GM23248 (cell line): ENCODE measurements at places on chromosomes 7 and 10. TPM values are rescaled to one million over a fixed set of nuclear protein-coding genes. Genes with fewer than 3 reads are reported as not detected.

GRCh38 chr7:68313806-68314205 lies 1284.5 kb upstream of the AUTS2 start:
- H3K27me3 ChIP-seq: no peaks in the 10 kb centered on the region
- DNase-seq: no peak
- H3K36me3 ChIP-seq: no peaks in the 10 kb centered on the region
- H3K27ac ChIP-seq: no peak overlapping the region
- H3K4me1 ChIP-seq: no peaks in the 10 kb centered on the region
- no peak overlapping the region for H3K4me3 ChIP-seq

DNA sequence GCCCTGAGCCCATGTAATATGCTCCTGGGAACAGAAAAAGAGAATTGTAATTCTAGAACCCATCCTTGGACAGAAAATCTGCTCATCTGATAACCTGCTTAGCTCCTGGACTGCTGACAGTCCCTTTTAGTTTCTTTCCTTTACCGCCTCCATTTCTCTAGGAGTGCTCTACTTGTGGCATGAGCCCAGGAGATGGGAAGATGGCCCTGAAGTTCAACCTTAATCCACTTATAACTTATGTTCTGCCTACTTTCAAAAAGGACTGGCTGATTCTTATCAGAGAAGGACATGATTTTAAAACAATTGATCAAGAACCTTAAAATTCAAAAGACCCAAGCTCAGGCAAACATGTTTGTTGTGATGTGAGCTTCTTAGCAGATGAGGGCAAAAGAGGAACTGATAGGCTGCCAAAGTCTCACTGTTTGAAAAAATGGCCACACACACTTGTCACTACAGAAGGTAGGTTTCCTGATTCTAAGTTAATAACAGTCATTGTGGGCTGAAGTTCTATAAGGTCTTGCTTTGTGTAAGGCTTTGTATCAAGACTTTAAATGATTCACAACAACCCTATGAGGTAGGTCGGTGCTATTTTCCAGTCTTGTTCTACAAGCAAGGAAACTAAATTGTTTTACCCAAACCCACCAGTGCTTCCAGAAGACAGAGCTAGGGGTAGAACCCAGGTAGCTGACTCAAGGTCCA lies 94.3 kb upstream of the AFAP1L2 start:
- no peaks in the 10 kb centered on the region; the same call in 1 of the 2 replicates for H3K27me3 ChIP-seq
- no peak for DNase-seq
- no peaks in the 10 kb centered on the region for H3K36me3 ChIP-seq
- no peaks in the 10 kb centered on the region for H3K4me1 ChIP-seq

DNA sequence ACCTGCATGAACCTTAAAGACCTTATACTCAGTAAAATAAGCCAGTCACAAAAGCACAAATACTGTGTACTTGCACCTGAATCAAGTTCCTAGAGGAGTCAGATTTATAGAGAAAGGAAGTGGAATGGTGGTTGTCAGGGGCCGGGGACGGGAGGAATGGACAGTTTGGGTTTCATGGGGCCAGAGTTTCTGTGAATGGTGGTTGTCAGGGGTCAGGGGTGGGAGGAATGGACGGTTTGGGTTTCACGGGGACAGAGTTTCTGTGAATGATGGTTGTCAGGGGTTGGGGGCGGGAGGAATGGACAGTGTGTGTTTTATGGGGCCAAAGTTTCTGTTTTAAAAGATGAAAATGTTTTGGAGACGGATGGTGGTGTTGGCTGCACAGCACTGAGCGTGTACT lies 260.0 kb upstream of the MKI67 start:
- DNase-seq: no peak
- H3K27me3 ChIP-seq: no peaks in the 10 kb centered on the region
- no peaks in the 10 kb centered on the region for H3K4me1 ChIP-seq
- no peaks in the 10 kb centered on the region for H3K36me3 ChIP-seq
- H3K4me3 ChIP-seq: no peak overlapping the region
- H3K27ac ChIP-seq: no peak overlapping the region

DNA sequence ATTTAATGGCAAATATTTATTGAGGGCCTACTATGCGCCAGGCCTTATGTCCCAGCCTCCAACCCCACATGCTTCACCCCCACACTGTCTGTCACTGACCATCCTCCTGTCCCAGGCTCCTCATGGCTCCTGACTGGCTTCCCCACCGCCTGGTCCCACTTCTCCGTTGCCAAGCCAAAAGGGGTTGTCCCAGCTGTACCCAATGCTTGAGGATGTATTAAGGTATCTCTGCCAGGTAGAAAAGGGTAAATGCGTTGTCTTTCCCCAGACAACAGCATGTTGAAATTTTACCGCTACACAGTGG lies 168.8 kb upstream of the FRMD4A start:
- H3K27ac ChIP-seq: no peak overlapping the region
- no peaks in the 10 kb centered on the region; the same call in 1 of the 2 replicates for H3K27me3 ChIP-seq
- no peaks in the 10 kb centered on the region for H3K4me1 ChIP-seq
- no peaks in the 10 kb centered on the region for H3K36me3 ChIP-seq

- 0 out of 2 replicates have a peak, but pooled peaks cover 7% of the 10 kb centered on the region for H3K36me3 ChIP-seq
- no peaks in the 10 kb centered on the region for H3K27me3 ChIP-seq
- no peak overlapping the region for H3K27ac ChIP-seq
- peak; percentile 78 for DNase-seq
Observed at GRCh38 chr10:44384601-44385025, 284 bp downstream of the CXCL12 start.

DNA sequence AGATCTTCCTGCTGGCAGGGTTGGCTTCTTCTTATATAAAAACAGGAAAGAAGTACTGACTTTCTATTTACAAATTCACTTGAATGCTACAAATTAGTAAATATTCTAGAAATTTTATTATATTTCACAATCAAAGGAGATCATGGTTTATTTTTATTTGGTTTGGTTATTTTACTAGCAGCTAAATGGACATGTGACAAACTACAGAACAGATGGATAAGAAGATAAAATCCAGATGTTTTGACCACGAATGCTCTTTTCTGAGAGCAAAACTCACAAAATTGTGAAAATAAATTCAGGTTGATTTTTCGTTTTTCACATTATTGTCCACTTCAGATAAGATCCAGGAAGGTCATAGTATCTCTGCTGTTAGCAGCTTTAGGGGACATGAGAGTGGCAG lies 55.4 kb downstream of the CACNA2D1 start:
- no peaks in the 10 kb centered on the region for H3K27me3 ChIP-seq
- H3K36me3 ChIP-seq: no peaks in the 10 kb centered on the region
- H3K4me3 ChIP-seq: no peak overlapping the region
- no peak for DNase-seq

GRCh38 chr7:155983176-155983815 lies 171.0 kb upstream of the SHH start:
- H3K4me1 ChIP-seq: no peaks in the 10 kb centered on the region
- H3K4me3 ChIP-seq: no peak overlapping the region
- DNase-seq: no peak
- no peak overlapping the region for H3K27ac ChIP-seq
- H3K36me3 ChIP-seq: no peaks in the 10 kb centered on the region
- no peaks in the 10 kb centered on the region for H3K27me3 ChIP-seq

DNA sequence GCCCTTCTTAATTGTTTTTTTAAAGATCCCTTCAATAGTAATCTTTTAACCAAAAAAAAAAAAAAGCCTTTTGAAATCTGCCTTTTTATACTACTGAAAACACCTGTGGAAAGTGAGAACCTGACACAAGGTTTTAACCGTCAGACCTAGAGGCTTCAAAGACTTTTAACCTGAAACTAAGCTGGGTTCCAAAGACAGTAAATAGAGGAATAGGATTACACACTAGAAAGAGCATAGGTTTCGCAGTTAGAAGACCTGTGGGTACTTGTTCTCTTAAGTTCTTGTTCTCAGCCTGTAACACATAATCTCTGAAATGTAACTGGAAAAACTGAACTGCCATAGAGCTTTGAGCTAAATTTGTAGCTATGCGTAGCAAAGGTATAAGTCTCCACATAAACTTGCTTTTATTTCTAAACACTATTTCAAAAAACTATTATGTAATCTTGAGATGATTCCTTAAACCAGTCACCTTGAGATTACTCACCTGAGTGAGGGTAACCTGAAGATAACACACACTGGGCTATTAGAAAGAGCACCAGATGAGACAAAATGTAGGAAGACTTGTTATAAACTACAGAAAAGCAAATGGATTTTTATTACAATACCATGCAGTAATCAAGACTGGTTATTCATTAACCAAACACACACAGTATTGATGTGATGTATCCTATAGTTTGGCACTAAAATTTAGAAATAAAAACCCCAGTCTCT lies 196.6 kb upstream of the FRMD4A start:
- H3K4me1 ChIP-seq: no peaks in the 10 kb centered on the region
- H3K4me3 ChIP-seq: no peak overlapping the region
- DNase-seq: no peak
- H3K27me3 ChIP-seq: no peaks in the 10 kb centered on the region
- H3K27ac ChIP-seq: no peak overlapping the region

DNA sequence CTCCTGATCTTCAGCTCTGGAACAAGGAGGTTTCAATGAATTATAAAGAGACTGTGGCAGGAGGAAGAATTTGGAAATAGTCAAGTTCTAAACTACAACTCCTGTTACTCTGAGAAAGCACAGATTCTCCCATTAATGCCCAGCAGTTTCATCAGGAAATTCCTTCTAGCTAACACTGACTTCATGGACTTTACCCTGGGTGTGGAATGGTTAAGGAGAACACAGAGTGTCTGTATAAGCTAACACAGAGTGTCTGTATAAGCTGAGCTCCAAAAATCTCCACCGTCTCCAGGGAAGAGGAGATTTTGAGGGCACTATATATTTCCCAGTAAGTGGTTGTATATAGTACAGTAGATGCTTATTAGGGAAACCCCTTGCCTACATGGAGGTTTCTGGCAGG lies 675.5 kb downstream of the XPNPEP1 start:
- no peak for DNase-seq
- no peak overlapping the region for H3K4me3 ChIP-seq
- H3K27me3 ChIP-seq: no peaks in the 10 kb centered on the region
- H3K4me1 ChIP-seq: no peaks in the 10 kb centered on the region
- H3K27ac ChIP-seq: no peak overlapping the region
- no peaks in the 10 kb centered on the region for H3K36me3 ChIP-seq

GRCh38 chr7:129671266-129671665 lies 59.7 kb downstream of the NRF1 start:
- H3K27me3 ChIP-seq: no peaks in the 10 kb centered on the region
- H3K36me3 ChIP-seq: peaks cover 21% of the 10 kb centered on the region; the same call in 1 of the 2 replicates
- no peak for DNase-seq
- H3K4me1 ChIP-seq: no peaks in the 10 kb centered on the region
- H3K27ac ChIP-seq: no peak overlapping the region

DNA sequence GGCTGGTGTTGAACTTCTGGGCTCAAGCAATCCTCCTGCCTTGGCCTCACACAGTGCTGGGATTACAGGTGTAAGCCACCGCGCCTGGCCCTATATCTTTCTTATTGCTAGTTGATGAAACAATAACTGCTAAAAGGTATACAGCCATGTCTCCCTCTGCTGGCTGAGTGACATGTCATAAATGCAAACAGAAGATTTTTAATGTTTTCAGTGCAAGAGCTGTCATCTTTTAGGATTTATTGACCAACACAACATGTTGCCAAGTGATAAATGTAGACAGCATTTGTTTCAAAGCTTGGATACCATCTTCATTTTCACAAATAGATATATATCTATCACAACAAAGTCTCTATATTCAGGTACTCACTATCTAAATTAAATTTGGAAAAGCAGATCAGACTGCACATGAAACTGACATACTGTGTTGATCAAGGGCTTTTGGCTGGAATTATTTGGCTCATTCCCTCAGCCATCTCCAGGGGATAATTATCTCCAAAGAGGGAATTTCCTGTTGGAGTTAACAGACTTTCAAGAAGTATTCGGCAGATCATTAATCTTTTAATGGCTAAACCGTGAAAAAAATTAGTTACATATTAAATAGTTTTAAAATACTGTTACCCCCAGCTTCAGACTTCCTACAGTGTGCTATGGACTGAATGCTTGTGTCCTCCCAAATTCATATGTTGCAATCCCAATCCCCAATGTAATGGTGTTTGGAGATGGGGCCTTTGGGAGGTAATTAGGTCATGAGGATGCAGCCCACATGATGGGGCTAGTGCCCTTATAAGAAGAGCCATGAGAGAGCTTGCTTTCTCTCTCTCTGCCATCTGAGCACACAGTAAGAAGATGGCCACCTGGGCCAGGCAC lies 41.3 kb upstream of the SRPK2 start:
- DNase-seq: peak; percentile 57
- no peaks in the 10 kb centered on the region for H3K27me3 ChIP-seq
- H3K27ac ChIP-seq: no peak overlapping the region
- H3K4me3 ChIP-seq: no peak overlapping the region
- no peaks in the 10 kb centered on the region for H3K4me1 ChIP-seq

DNA sequence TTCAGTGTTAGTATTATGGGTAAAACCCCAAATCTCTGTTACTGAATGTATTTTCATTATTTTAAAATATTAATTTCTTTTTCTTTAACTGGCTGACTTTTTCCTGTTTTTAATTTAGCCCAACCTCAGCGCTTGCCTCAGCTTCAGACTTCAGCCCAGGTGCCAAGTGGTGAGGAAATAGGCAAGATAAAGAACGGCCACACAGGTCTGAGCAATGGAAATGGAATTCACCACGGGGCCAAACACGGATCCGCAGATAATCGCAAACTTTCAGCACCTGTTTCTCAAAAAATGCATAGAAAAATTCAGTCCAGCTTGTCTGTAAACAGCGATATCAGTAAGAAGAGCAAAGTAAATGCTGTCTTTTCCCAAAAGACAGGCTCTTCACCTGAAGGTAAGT lies 57.5 kb downstream of the MDFIC start:
- H3K4me1 ChIP-seq: peaks cover 5% of the 10 kb centered on the region
- no peaks in the 10 kb centered on the region for H3K27me3 ChIP-seq
- no peak overlapping the region for H3K27ac ChIP-seq
- no peak for DNase-seq
- peaks cover 5% of the 10 kb centered on the region for H3K36me3 ChIP-seq

GRCh38 chr10:77574438-77574837 lies 63.2 kb downstream of the KCNMA1 start:
- no peaks in the 10 kb centered on the region for H3K4me1 ChIP-seq
- H3K4me3 ChIP-seq: no peak overlapping the region
- H3K27ac ChIP-seq: no peak overlapping the region
- H3K36me3 ChIP-seq: no peaks in the 10 kb centered on the region
- H3K27me3 ChIP-seq: no peaks in the 10 kb centered on the region

GRCh38 chr7:148238761-148239325 lies 351.7 kb upstream of the C7orf33 start:
- H3K27me3 ChIP-seq: no peaks in the 10 kb centered on the region
- H3K36me3 ChIP-seq: no peaks in the 10 kb centered on the region
- no peaks in the 10 kb centered on the region for H3K4me1 ChIP-seq
- no peak for DNase-seq

DNA sequence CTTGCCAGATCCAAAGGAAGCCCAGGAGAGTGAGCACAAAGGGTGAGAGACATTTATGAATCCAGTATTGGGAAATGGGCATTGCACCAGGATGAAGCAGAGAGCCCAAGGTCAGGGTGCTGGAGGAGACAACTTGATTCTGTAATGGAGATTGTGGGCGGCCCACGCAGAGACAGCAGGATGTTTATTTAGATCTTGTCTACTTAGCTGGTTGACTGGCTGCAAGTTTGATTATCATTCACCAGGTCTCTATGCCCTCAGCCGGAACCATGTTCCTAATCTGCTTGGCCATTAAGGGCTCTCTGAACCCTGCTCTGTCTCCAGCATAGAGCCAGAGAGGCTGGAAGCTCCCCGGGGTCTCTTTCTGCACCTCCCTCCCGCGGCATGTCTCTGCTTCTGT lies 188.7 kb downstream of the PLXNA4 start:
- H3K4me1 ChIP-seq: no peaks in the 10 kb centered on the region
- H3K36me3 ChIP-seq: no peaks in the 10 kb centered on the region
- H3K4me3 ChIP-seq: no peak overlapping the region
- DNase-seq: no peak

SHTN1 gene
- 3.2 and 3.5 TPM in 2 replicates for polyA plus RNA-seq

FAM107B gene
- polyA plus RNA-seq: 3.4 and 5.2 TPM in 2 replicates

MSMB gene
- not detected in 2 replicates for polyA plus RNA-seq

ABCC2 gene
- polyA plus RNA-seq: 0.19 and 0.20 TPM in 2 replicates

WDR86 gene
- not detected in 2 replicates for polyA plus RNA-seq

NPY4R2 gene
- polyA plus RNA-seq: not detected in 2 replicates

TAS2R3 gene
- polyA plus RNA-seq: not detected in 2 replicates

ATRNL1 gene
- polyA plus RNA-seq: not detected in 2 replicates
